A549 treated with AZD2906 at 1 μM for 4 hours (cell line): ENCODE measurements at places on chromosomes 13 and 19. TPM values are rescaled to one million over a fixed set of nuclear protein-coding genes. Genes with fewer than 3 reads are reported as not detected.

Gene SOX1
- not detected in 5 replicates for total RNA-seq

Gene TMEM86B
- 1.8 to 4.7 TPM (median 4.1 TPM) in 5 replicates for total RNA-seq

Gene CFAP97D2
- total RNA-seq, result not detected in 5 replicates

Gene SNAPC2
- 20.6 to 32.3 TPM (median 29.6 TPM) in 5 replicates for total RNA-seq

Gene SEMA6B
- 4.9 to 6.0 TPM (median 5.0 TPM) in 5 replicates for total RNA-seq

Gene STOML3
- total RNA-seq, result not detected in 5 replicates

Gene SBSN
- 3.5 to 4.0 TPM (median 3.9 TPM) in 5 replicates for total RNA-seq

Gene ZNF208
- total RNA-seq, result not detected in 5 replicates

Gene IGFL2
- 0.37 to 0.86 TPM (median 0.56 TPM) in 5 replicates for total RNA-seq

Gene DHDH
- total RNA-seq, result 0.87 to 1.6 TPM (median 1.3 TPM) in 5 replicates

Gene CADM4
- total RNA-seq, result 6.9 to 10.1 TPM (median 9.3 TPM) in 5 replicates

Gene SPTBN4
- total RNA-seq, result 0.49 to 0.69 TPM (median 0.64 TPM) in 5 replicates

Gene ZGLP1
- total RNA-seq, result 0.79 to 2.7 TPM (median 1.7 TPM) in 5 replicates
